ENCODE measurements at places on chromosomes 5 and 9. TPM values are rescaled to one million over a fixed set of nuclear protein-coding genes. Genes with fewer than 3 reads are reported as not detected.

DNA sequence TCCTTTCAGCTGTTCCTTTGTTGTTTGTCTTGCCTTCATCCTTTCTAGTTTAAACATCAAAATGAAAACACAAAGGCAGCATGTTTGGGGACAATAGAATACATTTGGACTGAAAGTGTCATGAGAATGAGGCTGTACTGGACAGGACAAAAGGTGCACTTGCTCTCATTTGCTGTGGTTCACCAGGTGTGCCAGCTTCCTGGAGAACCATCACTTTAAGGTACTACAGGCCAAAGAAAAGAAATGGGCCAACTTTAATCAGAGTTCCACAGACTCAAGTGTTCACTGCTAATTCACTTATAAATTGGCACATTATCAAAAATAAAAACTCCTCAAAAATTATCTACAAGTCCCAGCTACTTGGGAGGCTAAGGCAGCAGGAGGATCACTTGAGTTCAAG, 53.8 kb downstream of the ABHD17B start:
- H3K36me3 ChIP-seq = no peaks in the 10 kb centered on the region
- H3K4me1 ChIP-seq = no peaks in the 10 kb centered on the region
- no peak overlapping the region for H3K4me3 ChIP-seq

- no peaks in the 10 kb centered on the region for H3K27me3 ChIP-seq
- H3K36me3 ChIP-seq = no peaks in the 10 kb centered on the region
- H3K27ac ChIP-seq = peak overlapping the region; percentile 88
- H3K4me1 ChIP-seq = peaks cover 12% of the 10 kb centered on the region
- DNase-seq = no peak
- no peak overlapping the region for H3K4me3 ChIP-seq
These were observed 14.5 kb downstream of the C9orf50 start for GRCh38 chr9:129606161-129607026.

- no peaks in the 10 kb centered on the region for H3K27me3 ChIP-seq
- H3K4me3 ChIP-seq = no peak overlapping the region
- no peaks in the 10 kb centered on the region for H3K36me3 ChIP-seq
- no peaks in the 10 kb centered on the region for H3K4me1 ChIP-seq
- no peak for DNase-seq
These were observed 100.4 kb downstream of the TTLL11 start for GRCh38 chr9:121992571-121993212.

Gene CD274
- total RNA-seq = 3.1 TPM

GRCh38 chr9:105855987-105856386, 161.6 kb downstream of the TMEM38B start:
- no peak overlapping the region for H3K27ac ChIP-seq
- H3K4me1 ChIP-seq = no peaks in the 10 kb centered on the region
- H3K36me3 ChIP-seq = no peaks in the 10 kb centered on the region
- DNase-seq = no peak
- H3K27me3 ChIP-seq = no peaks in the 10 kb centered on the region
- no peak overlapping the region for H3K4me3 ChIP-seq

Gene CAMK4
- total RNA-seq = 0.98 TPM

Gene SHOC1
- not detected for total RNA-seq

Gene C9
- not detected for total RNA-seq

- H3K4me3 ChIP-seq = no peak overlapping the region
- peak overlapping the region; percentile 89 for H3K27ac ChIP-seq
- no peak for DNase-seq
- no peaks in the 10 kb centered on the region for H3K4me1 ChIP-seq
- H3K27me3 ChIP-seq = no peaks in the 10 kb centered on the region
These were observed 1.6 kb downstream of the INSYN2B start for GRCh38 chr5:169978714-169979113.

DNA sequence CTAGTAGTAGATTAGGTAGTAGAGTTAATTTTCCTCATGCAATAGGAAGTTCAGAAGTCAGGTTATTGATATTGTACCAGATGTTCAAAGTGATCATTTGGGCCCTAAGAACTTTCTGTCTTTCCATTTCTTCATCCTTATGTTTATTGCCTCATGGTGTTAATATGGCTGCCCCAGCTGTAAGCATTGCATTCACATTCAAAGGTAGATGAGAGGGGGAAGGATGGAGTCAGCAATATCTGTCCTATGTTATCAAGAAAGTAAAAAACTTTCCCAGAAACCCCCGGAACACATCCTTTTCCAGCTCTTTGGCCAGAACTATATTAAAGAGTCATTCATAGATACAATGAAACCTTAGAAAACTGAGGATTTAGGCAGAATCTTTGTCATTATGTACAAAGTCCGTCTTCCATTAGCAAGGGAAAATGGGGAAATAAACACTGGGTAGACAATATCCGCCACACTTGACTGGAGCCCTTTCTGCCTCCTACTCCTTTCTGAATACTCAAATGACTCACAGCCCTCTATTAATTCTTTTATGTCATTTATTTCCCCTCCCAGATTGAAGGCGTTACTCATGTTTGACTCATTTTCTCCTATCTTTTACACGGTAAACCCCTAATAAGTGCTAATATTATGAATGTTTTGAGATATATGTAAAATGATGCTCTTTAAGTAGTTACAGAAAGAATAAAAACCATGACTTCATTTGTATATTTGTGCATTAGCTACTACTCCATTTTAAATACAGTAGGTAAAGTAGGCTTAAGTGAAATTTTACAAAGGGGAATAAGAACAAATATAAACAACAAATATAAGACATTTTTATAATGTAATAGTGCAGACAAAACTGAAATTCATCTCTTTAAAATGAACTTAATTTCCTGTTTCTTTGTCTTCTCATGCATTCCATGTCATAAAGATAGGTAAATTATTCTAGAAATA, 127.6 kb downstream of the SLF1 start:
- no peaks in the 10 kb centered on the region for H3K4me1 ChIP-seq
- H3K36me3 ChIP-seq = no peaks in the 10 kb centered on the region
- no peak overlapping the region for H3K27ac ChIP-seq
- no peak for DNase-seq

Gene FLT4
- total RNA-seq = 4.3 TPM

Gene CREBRF
- total RNA-seq = 77.1 TPM

DNA sequence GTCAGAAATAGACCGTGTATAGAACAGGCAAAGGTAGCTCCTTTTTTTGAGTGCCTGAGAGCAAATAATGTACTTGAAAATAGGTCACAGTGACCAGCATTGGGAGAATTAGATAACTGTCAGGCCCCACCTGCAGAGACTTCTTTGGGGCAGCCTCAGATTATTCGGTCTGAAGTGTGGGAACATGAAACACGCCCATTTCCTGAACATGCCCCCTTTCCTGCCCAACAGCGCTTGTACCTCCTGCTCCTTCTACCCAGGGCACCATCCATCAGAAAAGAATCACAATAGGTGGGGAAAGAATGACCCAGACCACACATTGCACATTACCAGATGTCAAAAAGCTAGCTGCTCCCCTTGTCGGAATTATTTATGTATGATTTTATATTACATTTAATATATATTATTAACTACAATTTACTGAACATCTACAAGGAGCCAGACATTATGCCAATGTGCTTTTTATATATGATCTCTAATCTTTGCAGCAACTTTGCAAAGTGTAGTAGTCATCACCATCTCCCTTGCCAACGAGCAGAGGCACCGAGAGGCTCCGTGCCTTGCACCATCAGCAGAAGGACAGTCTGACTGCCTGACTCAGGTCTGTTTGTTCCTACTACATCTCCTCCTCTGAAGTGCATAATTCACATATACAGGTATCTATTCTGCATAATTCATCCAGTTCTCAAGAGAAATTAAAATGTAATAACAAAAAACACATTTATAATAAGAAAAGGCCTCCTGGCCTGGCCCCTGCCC, 39.5 kb downstream of the PTPN3 start:
- DNase-seq = no peak
- no peak overlapping the region for H3K27ac ChIP-seq
- H3K4me3 ChIP-seq = no peak overlapping the region
- H3K4me1 ChIP-seq = no peaks in the 10 kb centered on the region
- no peaks in the 10 kb centered on the region for H3K36me3 ChIP-seq

DNA sequence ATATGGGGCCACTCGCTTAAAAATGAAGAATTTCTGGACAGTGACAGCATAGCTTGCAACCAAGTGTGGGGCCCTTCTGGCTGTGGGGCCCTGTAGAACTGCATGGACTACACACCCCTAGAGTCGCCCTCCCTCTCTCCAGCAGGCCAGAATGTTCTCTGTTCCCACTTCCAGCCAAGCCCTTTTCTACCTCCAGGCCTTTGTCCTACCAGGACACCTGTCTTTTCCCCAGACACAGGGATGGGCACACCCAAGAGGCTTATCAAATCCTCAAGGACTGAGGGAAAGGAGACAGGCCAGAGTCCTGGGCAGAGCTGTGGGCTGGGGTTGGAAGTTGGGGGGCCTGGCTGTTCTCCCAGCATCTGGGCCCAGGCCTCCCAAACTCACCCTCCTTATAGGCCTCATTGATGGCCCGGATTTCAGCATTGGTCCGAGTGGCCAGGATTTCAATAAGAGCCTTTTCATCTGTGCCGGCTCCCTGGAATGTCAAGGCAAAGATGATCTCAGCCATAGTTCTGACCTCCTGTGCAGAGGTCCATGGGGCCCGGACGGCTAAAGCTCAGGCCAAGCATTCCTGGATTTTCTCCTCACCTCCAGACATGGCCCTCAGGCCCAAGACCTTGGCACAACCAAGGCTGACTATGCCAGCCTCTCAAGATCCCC, 38.2 kb upstream of the TNIP1 start:
- no peaks in the 10 kb centered on the region for H3K27me3 ChIP-seq
- no peaks in the 10 kb centered on the region for H3K36me3 ChIP-seq
- no peak for DNase-seq
- peaks cover 2% of the 10 kb centered on the region for H3K4me1 ChIP-seq
- no peak overlapping the region for H3K27ac ChIP-seq

Gene RNF180
- 14.4 TPM for total RNA-seq

DNA sequence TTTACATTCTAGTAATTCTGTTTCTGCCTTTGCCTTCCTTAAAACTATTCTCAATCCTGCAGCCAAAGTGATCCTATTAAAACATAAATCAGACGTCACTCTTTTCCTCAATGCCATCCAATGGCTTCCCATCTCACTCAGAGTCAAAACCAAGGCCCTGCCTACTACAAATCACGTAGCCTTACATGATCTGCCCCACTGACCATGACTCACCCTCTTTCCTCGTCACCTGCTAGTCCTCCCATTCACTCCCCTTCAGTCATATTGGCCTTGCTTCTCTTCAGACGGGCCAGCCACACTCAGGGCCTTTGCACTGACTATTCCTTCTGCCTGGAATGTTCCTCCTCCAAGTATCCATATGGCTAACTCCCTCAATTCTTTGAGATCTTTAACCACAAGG, 39.0 kb upstream of the DMXL1 start:
- no peak for DNase-seq
- H3K27ac ChIP-seq = no peak overlapping the region
- H3K27me3 ChIP-seq = no peaks in the 10 kb centered on the region
- H3K4me1 ChIP-seq = no peaks in the 10 kb centered on the region

- peak overlapping the region; percentile 56 for H3K27ac ChIP-seq
- no peaks in the 10 kb centered on the region for H3K27me3 ChIP-seq
- no peaks in the 10 kb centered on the region for H3K36me3 ChIP-seq
- H3K4me1 ChIP-seq = no peaks in the 10 kb centered on the region
These were observed 380.8 kb downstream of the EBF1 start for GRCh38 chr5:158718738-158719505.

DNA sequence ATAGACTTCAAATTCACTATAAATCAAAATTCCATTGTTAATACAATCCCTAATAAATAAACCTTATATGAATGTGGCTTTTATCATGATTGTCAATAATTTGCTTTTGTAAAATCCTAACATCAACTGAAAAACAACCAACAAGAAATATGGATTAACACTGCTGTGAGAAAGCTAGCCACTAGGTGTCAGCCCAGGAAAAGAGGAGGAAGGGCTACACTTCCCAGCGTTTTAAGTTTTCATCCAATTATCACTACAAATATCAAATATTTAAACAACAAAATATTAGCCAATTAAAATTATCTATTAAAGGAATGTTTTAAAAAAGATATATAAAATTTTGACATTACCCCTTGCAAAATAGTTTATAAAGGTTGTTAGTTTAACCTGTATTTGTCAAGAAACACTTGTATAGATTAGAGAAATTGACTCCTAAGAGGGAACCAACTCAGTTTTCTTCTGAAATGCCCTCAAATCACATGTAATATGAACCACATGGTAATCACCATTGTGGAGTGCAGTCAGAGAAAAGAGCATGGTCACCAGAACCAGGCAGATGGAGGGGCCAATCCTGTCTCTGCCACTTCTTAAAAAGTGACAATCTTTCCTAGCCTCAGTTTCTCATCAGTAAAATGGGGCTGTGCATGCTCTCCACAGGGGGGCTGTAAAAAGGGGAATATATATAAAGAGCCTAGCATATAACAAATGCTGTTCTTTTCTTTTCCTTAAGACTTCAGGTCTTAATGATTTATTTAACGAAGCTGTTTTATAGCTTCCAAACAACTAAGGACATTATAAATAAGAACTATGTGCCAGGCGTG, 188.2 kb downstream of the CRB2 start:
- no peaks in the 10 kb centered on the region for H3K36me3 ChIP-seq
- no peak overlapping the region for H3K27ac ChIP-seq
- H3K4me3 ChIP-seq = no peak overlapping the region
- DNase-seq = no peak

Gene PHF24
- total RNA-seq = 0.33 TPM

Gene GTF2H2
- 10.7 TPM for total RNA-seq

- H3K27ac ChIP-seq = no peak overlapping the region
- H3K27me3 ChIP-seq = no peaks in the 10 kb centered on the region
- no peaks in the 10 kb centered on the region for H3K4me1 ChIP-seq
- no peak for DNase-seq
- no peaks in the 10 kb centered on the region for H3K36me3 ChIP-seq
- H3K4me3 ChIP-seq = no peak overlapping the region
These were observed 462.6 kb upstream of the PAPPA start for GRCh38 chr9:115690786-115691496.

DNA sequence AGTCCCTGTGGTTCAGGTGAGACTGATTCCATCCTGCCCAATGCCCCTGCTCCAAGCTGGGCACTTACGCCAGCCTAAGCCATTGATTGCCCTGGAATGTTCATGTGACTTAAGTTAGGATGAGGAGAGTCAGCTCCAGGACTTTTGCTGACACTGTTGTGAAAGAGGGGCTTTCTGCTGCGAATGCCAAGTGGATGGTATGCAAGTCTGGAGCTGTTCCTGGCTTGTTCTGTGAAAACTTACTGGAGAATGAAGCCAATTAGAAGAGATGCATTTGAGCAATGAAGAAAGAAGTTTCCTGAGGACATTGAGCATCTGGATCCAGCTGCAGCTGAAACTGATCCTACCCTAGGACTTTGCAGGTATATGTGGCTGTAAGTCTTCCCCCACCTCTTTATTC, 61.2 kb upstream of the ZFR start:
- H3K4me3 ChIP-seq = peak overlapping the region; percentile 31
- H3K27ac ChIP-seq = peak overlapping the region; percentile 80
- H3K27me3 ChIP-seq = no peaks in the 10 kb centered on the region
- no peak for DNase-seq
- H3K4me1 ChIP-seq = peaks cover 11% of the 10 kb centered on the region
